ENCODE measurements at places on chromosomes 1 and 21.

DNA sequence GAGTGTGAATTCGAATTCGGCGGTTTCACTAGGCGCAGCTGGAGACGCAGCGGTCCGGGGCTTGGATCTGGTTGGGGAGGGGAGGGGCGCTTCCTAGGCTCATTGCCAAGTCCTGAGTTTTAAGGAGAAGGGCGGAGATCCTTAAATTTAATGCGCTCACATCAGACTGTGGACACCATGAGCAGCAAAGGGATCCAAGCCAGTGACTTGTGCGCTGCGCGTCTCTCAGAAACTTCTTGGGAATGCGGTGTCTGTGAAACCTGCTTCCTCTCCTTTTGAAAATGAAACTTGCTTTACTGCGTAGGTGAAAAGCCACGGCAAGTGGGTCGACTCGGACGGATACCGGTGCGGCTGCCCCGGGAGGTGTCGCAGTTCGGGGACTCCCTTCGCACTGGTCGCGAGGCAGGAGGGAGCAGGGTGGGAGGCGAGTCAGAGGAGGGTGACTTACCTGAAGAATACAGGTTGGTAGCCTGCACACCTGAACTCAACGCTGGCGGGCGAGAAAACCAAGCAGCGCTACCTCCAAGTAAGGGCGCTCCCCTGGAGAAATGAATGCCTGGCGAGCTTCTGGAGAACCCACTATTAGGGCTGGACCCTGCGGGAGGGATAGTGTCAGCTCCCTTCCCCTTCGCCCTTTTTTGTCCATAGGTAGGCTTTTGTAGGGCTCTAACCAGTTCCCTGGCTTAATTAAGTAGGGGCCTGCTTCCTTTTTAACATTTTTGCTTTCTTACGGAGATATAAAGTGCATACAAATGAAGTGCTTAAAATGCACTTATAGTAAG lies 992 bp downstream of the TENT5C start:
- no peak for DNase-seq

DNA sequence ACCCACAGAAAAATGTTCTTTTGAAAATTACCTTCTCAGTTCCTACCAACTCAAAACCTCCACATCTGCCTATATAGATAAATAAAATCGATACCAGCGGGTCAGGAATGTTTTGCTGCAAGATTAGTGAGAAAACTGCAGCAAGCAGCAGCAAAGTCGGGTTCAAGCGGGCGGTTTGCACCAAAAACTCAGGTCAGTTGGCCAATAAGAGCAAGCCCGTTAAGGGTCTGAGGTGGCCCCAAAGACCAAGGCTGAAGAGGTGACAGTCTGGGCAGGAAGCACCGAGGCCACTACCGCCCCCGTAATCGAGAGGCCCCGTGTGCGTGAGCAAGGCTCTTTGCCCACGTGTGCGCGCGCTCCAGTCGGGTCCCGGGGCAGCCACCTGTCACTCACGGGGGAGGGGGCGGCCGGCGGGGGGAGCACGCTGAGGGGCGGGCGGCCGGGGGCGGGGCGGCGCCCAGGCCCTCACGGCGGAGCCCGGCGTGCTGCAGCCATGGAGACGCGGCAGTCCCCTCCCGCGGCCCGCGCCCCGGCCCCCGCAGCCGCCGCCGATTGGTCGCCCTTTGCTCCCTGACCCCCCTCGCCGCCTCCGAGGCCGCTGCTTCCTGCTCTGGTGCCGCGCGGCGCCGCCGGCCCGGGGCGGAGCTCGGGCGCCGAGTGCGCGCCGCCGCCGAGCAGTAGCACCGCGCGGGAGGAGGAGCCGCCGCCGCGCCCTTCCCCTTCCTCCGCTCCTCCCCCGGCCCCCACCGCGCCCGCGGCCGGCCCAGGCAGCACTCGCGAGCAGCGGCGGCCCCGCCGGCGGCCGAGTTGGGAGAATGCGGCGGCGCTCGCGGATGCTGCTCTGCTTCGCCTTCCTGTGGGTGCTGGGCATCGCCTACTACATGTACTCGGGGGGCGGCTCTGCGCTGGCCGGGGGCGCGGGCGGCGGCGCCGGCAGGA lies at the start of gene GALNT2:
TSS of gene GALNT2 (plus strand) at position 773 of the 939 bp plus-strand sequence. CDS start at position 816, 43 bp downstream.
- DNase-seq: peak; percentile 85

- DNase-seq: no peak
Observed at GRCh38 chr1:190177555-190177954, 300.1 kb downstream of the BRINP3 start.

GRCh38 chr1:151616505-151616849 lies 4.6 kb downstream of the SNX27 start:
- DNase-seq: no peak

DNA sequence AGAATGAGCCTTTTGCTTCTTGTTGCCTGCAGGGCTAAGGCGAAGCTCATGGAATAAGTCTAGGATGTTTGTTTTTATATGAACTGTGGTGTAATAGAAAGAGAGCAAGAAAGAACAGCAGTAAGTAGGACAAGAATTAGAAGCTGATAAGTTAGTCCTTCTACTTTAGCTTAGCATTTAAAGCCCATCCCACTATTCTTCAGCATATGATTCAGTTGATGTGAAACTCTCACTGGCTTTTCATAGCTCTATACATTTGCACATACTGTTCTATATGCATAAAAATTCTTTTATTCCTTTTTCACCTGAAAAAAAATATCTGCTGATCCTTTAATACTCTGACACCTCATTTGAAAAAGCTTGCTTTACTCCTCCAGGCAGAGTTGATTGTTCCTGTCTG lies 712.0 kb downstream of the USP25 start:
- DNase-seq: no peak

Data from NCI-H1048 (cell line).